ENCODE measurements at places on chromosomes 12 and 14.
A peak's percentile ranks its signal among the peaks of the same experiment; 100 is the strongest.

DNA sequence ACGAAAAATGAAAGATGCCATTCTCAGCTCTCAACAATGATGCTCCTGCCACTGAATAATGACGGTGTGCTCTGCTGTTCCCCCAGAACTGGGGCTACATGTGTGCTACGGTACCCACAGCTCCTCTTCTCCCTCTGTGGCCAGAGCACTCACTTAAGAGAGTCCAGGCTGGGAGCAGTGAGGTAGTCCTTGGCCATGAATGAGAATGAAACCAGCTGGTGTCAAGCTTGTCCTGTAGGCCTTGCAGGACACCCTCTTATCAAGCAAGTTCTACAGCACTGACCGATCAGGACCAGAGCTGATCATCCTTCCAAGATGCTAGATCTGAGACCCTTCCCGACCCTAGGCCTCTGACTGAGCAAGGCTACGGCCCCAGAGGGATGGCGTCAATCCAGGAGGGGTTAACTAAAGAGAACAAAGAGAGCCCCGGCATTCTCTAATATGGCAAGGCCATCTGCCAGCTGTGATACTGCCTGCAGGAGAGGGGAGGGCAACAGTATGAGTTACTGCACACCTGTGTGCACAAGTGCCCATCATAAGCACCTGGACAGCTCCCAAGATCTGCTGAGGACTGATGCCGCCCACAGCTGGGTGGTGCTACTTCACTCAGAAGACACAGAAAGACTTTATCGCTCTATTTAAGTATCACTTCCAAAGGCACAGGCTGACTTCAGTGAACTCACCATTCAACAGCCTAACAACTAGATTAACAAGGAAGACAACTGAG lies 30.5 kb downstream of the APPL2 start:
- no peak for DNase-seq

GRCh38 chr12:107330831-107331431 lies 237.6 kb upstream of the CRY1 start:
- no peak for DNase-seq

- DNase-seq, result no peak
Observed at GRCh38 chr14:33516898-33517436, 433.9 kb downstream of the EGLN3 start.

- DNase-seq, result no peak
Observed at GRCh38 chr14:75717729-75718128, 56.7 kb downstream of the TTLL5 start.

DNA sequence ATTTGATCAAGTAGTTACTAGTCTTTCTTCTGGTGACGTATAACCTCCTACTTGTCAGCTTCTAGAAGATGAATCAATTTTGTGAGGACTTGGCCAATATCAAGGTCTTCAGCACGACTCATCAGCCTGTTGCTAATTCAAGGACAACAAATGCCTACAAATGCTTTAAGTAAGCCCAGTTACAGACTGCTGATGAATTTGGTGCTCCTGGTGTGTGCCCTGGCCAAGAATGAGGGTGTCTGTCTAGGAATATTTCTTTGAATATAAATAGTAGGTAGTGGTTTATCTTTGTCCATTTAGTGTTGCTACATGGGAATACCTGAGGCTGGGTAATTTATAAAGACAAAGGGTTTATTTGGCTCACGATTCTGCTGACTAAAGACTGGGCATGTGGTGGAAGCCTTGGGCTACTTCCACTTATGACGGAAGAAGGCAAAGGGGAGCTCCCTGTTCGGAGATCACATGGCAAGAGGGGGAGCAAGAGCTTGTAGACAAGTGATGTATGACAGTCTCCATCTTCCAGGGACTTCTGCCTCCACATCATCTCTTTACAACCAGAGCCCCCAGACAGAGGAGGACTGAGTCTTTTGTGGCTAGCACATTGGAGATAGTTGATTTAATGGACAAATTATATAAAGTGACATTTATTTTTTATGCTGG lies 180.2 kb downstream of the CRADD start:
- DNase-seq, result no peak

- DNase-seq, result peak; percentile 95
Observed at GRCh38 chr12:1605129-1606020, 11.0 kb upstream of the FBXL14 start.

DNA sequence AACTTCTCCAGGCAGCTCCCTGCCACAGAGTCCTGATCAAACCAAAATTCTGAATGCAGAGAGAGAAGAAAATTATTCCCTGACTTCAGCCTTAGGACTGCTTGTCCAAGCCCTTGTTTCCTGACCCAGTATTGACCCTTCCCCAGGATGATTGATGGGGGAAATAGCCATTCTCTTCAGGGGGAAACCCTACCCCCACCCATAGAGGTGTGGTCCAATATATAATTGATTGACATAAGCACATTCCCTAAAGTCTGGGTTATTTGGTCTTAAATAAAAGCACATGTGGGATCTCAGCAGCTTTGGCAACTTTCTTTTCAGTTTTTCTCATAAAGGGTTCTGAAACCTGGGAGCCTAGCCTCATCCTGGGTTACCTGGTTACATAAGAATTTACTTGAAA lies 201.2 kb upstream of the DDHD1 start:
- no peak for DNase-seq

Data from amniotic stem cell (primary cell).